ENCODE measurements at places on chromosomes 16 and 17.
A peak's percentile ranks its signal among the peaks of the same experiment; 100 is the strongest.

GRCh38 chr16:3193221-3194212 is 5.5 kb downstream of the OR1F1 start:
- DNase-seq = no peak

DNA sequence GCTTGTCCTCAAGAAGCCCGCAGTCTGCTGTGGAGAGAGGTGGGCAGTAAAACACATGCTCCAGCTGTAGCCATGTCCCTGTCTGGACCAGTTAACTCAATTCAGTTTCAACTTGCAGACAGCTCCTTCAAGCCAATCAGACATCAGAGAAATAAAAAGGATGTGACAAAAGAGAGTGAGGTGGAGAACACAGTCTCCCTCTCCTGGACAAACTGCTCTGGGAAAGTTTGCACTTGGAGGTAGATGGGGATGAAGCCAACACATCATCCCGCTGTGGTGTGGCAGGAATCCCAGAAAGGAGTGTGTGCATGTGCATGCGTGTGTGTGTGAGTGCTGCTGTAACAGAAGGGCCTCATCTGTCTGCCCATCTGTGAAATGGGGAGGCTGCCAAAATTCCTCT is 358.6 kb upstream of the ASIC2 start:
- DNase-seq = no peak

GRCh38 chr16:67833415-67834241 is 8.5 kb upstream of the THAP11 start:
- peak; percentile 96 for DNase-seq

GRCh38 chr16:77991701-77992100 is 30.6 kb upstream of the CLEC3A start:
- no peak for DNase-seq

DNA sequence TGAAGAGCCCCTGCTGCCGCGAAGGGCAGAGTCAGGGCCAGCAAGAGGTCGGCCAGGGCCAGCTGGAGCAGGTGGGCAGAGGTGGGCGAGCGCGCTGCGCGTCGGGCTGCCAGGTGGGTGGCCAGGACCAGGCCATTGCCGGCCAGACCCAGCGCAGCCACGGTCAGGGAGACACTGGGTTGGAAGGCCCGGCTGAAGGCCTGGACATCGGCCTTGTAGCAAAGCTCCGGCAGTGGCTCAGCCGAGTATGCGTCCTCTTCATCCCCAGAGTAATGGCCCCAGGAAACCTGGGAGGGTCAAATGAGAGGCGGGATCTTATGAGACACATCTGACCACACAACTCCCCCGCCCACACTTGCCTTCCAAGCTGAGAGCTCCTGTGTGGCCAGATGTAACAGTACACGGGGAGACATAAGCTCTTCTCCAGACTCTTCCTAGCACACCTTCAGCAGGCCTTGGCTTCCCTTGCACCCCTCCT is 1.3 kb downstream of the CCR10 start:
- no peak for DNase-seq

DNA sequence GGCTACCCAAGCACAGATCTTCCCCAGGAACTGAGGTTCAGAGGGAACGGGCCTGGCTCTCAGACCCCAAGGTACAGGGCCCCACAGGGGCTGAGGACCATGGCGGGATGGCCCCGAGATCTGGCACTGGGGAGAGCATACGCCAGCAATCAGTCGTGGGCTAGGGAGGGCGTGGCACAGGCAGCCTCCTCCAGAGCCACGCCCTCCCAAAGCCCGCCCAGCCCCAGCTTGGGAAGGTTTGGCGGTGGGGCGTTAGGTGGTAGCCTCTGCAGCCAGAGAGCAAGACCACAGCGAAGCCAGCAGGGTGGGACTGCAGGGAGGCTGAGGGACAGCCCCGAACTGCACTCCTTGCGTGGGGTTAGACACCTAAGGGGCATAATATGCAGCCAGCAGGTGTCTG is 11.6 kb downstream of the WNT9B start:
- peak; percentile 62 for DNase-seq

GRCh38 chr17:83080579-83080857 is 1.1 kb downstream of the METRNL start:
- DNase-seq = no peak

DNA sequence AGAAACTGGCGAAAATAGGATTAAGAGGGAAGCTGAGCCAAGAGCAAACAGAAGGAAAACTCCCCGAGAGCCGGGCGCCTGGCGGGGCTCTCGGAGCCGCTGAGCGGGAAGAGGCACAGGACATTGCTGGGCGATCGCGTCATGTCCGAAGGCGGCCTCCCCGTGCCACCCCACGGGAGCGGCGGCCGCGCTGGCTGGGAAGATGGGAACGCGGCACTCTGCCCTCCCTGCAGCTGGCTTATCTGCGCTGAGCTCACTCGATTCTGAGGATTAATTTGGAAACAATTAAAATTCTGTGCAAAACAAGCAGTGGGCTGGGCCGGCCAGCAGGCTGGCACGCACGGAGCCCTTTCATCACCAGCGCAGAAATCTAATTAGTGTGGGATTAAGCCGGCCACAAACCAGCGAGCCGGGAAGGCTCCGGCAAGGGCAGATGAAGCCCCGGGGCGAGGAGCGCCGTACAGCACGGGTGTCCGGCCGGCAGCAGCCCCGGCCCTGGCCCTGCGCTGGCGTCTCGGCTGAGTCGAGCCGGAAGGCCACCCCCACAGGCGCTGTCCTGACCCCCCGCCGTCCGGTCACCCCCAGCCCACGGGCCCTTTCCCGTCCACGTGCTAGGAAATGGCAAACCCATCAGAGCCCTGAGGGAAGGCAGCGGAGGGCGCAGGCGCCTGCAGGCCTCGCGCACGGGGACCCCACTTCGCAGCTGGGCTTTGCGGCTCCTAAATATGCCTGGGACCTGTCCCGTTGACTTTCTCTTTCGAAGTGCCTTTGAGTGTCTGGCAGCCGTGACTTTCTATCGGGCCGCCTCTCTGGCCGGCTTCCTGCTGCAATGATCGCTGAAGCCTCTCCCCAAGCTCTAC is 37.9 kb downstream of the SOX8 start:
- no peak for DNase-seq

GRCh38 chr17:76993651-76994050 is 125.4 kb downstream of the MGAT5B start:
- no peak for DNase-seq

DNA sequence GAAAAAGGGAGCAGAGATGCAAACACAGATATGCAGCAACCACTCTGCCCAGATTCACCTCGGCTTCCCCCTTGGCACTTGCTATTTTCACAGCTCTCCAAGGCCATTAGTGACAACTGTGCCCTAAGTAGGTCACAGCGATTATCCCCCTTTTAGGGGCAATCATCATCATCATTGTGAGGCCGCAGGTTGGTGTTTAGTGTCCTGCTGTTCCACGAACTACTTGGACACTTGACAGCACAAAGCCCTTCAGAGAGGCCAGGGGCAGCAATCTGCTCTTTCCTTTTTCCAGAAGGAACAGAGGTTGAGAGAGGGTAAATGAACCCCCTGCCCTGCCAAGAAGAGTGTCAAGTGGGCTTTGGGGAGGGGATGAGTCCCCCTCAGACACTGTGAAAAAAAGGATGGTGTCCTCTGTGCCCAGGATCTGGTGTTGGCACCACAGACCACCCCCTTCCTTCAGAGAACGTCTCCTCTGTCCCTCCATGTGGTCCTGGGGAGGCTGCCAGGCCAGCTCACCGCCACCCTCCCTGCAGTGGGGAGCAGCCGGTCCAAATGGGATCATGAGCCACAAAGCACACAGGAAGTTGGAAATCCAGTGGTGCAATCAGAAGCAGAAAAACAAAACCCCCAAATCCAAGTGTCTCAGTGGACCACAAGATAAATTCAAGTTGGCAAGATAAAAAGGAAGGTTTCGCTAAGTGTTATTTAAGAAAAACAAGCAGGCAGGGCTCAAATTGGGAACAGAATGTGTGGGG is 78.4 kb upstream of the MED9 start:
- no peak for DNase-seq

DNA sequence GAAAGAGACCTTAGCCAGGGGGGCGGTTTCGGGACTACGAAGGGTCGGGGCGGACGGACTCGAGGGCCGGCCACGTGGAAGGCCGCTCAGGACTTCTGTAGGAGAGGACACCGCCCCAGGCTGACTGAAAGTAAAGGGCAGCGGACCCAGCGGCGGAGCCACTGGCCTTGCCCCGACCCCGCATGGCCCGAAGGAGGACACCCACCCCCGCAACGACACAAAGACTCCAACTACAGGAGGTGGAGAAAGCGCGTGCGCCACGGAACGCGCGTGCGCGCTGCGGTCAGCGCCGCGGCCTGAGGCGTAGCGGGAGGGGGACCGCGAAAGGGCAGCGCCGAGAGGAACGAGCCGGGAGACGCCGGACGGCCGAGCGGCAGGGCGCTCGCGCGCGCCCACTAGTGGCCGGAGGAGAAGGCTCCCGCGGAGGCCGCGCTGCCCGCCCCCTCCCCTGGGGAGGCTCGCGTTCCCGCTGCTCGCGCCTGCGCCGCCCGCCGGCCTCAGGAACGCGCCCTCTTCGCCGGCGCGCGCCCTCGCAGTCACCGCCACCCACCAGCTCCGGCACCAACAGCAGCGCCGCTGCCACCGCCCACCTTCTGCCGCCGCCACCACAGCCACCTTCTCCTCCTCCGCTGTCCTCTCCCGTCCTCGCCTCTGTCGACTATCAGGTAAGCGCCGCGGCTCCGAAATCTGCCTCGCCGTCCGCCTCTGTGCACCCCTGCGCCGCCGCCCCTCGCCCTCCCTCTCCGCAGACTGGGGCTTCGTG is at the start of gene MAPT:
Gene MAPT, plus strand, starts transcription at position 533 of the 763 bp plus-strand sequence. CDS start 67,784 bp downstream, outside the sequence.
- peak; percentile 87 for DNase-seq

DNA sequence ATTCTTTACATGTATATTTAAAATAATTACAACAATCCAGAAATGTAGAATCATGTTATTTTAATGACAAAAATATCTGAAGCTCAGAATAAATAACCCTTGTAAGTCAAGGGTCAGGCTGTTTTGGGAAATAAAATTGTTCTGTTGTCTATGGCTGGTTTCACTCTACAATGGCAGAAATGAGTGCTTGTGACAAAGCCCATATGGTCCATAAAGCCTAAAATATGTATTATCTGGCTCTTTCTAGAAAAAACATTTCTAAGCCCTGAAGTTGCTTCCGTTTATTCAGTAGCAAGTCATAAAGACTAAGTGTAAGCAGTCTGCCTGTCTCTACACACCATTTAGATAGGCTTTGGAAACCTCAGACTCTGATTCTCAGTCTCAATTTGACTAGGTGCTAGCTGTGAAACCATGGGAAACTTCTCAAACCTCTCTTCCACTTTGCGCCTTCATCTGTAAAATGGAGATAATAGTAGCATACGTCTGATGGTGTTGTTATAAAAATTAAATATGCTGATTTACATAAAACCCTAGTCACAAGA is 365.7 kb upstream of the CA10 start:
- no peak for DNase-seq

DNA sequence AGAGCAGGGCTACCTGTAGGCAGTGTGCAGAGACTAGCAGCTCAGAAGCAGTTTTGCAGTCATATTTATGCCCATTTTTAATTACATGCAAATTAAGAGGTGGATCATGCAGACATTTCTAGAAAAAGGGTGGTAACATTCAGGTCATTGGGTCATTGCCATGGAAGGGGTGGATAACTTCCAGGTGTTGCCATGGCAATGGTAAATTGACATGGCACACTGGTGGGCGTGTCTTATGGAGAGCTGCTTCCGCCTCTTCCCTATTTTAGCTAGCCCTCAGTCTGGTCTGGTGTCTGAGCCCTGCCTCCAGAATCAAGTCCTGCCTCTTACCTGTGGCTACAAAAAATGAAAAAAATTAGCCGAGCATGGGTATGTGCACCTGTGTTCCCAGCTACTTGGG is 2.8 kb upstream of the DNAI2 start:
- DNase-seq = peak; percentile 44

GRCh38 chr17:17944242-17944641 is 28.0 kb downstream of the TOM1L2 start:
- no peak for DNase-seq

- peak; percentile 39 for DNase-seq
Observed at GRCh38 chr16:70750893-70751467, 50.0 kb downstream of the VAC14 start.

- no peak for DNase-seq
Observed at GRCh38 chr17:83058266-83058798, 21.1 kb upstream of the METRNL start.

- no peak for DNase-seq
Observed at GRCh38 chr16:89335803-89336485, 118.4 kb downstream of the ZNF778 start.

DNA sequence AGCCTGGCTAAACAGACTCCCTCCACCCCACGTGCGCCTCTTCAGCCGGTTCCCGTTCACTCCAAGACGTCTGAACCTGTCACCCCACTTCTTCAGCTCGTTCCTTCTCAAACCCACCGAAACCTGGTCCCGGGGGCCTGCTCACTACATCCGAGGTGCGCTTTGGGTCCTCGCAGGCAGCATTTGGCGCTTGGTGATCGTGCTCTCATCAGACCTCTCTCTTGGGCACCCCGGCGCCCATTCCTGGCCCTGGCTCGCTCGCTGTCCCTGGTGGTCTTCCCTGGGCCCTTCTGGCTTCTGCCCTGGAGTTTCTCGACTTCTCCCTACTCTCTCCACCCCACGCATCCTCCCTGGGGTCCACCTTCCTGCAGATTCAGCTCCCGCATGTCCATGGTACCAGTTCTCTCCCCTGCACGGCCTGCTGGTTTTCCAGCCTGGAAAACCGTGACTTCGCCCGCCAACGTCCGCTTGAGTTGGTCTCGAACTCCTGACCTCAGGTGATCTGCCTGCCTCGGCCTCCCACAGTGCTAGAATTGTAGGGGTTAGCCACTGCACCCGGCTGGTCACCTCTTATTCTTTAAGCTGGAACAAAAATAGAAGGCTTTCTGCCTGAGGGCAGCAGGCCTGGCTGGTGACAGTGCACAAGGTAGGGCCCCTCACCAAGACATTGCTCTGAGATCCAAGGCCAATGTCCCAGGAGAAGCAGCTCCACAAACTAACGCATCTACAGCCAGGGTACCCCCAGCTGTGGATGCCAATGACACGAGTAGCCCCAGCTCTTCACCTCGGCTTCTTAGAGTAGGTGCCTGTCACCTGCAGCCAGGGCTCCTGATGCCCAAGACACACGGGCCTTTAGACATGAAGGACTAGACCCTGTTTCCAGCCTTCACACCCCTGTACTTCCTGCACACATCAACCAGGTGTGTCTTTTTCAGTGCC is 1.1 kb upstream of the MEAK7 start:
- DNase-seq = no peak

DNA sequence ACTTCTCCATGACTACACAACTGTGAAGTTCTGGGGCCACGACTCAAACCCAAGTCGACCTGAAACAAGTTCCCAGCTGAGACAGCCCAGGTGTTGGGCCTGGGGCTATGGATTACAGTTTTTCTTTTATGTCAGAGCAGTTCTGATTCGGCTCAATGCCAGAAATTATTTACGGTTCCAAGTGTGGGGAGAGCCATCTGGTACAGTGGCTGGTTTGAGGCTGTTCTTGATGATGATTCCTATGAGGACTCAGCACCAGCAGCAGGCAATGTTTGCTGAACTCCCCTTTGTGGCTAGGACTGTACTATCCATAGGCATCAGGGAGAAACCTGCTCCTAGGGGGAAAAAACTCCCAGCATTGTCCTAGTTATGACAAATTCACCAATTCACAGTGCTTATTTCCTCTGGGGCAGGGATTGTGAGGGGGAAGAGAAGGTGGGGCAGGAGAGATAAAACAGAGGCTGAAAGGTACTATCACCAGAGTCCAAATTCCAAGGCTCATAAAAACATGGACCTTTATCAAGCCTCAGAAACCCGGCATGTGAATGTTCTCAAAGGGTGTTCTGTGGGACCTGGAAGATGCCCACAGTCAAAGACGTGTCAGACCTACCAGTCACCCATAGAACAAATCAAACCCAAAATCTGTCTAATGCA is 18.2 kb upstream of the CMTM4 start:
- no peak for DNase-seq

GRCh38 chr17:78000341-78000740 is 41.8 kb downstream of the TNRC6C start:
- DNase-seq = peak; percentile 29

- DNase-seq = no peak
Observed at GRCh38 chr16:67654403-67654911, 5.6 kb downstream of the ACD start.
